ENCODE measurements at places on chromosomes 13 and 19.

DNA sequence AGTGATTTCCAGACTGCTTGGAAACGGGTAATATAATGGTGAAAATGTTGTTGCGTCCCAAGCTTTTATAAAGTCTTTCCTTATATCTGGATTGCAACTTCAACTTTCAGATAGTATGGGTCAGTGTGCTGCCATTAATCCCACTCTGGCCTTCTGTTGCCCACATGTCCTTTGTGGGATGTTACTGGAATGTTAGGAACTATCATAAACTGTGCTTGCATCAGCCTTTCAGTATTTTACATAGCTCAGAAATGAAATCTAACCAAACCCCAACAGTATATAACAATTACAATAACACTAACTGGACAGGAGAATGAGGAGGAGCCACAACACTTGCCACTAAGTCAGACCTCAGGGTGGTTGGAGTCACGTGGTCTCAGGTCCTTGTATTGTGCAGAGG is 78.9 kb downstream of the LNX2 start:
- no peak for DNase-seq

DNA sequence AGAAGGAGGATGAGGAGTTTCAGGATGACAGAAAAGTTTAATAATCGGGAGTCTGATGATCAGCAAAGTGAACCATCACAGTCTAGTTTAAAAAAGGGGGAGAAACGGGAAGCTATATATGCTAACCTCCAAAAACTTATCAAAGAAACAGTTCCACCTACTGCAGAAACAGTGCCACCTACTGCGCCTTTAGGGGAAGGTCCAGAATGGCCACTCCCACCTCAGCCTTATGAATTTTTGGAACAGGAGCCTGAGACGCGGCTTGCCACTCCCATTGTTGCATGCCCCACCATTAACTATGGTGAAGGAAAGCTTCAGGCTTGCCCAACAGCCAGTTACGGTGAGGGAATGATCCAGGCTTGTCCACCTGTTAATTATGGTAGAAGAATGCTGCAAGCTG is 929.0 kb downstream of the SLITRK6 start:
- DNase-seq: no peak

DNA sequence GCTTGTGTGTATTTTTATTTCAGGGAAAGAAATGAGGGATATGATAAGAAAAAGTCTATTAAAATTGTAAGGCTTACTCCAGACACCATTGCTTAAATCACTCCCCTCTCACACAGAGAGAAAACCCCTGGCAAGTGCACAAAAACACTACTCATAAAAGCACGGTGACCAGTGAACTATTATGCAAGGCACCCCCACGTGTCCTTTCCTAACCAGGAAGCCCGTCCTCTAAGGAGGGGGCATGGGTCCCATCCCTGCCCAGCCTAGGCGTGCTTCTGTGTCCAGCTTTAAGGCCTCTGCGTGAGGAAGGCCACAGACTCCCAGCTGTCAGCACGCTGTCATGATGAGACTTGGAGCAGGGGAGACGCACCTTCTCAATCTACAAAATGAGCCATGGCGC is 83.5 kb downstream of the SLC7A1 start:
- DNase-seq: no peak

DNA sequence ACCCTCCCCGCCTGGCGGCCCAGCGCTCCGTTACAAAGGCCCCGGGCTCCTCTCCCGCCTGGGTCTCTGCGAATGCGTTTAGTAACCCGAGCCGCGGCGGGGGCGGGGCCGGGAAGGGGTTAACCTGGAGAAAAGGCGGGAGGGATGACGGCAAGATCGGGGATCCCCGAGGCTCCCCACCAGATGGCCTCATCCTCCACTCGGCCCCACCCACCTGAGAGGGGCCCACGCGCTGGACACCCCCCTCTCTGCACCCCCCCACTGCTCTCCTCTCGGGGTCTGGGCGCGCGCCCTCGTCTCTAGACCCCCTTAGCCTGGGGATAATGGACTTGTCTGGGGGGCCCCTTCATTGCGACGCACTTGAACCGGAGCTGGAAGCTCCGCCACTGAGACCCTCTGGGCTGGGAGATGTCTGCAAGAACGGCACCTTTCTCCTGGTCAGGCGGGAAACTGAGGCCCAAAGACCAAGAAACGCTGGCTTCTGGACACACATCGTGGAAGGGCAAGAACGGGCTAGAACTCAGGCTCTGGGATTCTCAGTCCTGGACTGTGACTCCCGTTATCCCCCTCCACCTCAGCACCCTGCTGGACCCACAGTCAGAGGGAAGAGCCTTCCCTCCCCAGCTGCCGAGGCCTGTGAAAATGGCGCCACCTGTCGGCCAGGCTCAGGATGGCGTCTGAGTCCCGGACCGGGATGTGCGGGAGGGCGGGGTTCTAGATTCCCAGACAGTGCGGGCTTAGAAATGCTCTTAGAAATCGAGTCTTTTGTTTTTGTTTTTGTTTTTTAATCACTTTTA is 2.9 kb upstream of the LTBP4 start:
- peak; percentile 67 for DNase-seq

DNA sequence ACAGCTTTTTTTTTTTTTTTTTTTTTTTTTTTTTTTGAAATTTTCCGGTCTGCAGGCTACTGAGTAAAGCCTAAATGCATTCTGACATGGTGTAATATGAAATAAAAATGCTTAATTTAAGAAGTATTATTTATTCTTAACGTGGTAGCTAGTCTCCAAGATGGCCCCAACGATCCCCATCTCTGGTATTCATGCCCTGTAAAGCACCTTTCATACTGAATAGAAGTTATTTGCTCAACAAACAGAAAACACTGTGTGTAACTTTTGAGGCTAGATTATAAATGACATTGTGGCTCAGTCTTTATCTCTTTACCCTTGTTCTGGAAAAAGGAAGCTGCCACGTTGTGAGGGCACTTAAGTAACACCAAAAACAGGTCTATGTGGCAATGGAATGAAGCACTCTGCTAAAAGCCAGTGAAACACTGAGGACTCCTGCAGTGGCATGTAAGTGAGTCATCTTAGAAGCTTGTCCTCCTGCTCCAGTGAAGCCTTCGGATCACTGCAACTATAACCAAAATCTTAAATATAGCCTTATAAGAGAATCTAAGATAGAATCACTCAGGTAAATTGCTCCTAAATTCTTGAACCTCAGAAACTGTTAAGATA is 128.7 kb downstream of the UGGT2 start:
- peak; percentile 29 for DNase-seq

GRCh38 chr13:45142440-45143345 is 22.4 kb downstream of the GTF2F2 start:
- DNase-seq: no peak

DNA sequence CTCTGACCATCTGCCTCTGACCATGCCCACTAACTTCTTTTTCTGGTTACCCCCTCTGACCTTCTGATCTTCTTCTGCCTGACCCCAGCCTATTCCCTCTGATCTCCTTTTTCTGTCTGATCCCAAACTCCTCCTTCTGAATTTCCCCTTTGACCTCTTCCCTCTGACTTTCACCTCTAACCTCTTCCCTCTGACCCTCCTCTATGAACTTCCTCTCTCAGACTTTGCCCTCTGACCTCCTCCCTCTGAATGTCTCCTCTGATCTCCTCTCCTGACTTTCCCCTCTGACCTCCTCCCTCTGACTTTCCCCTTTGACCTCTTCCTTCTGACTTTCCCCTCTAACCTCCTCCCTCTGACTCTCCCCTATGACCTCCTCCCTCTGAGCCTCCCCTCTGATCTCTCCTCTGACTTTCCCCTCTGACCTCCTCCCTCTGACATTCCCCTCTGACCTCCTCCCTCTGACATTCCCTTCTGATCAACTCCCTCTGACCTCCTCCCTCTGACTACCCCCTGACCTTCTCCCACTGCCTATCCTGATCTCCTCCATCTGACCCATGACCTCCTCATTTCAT is 3.5 kb downstream of the COL5A3 start:
- DNase-seq: no peak

- DNase-seq: no peak
These were observed 117.6 kb upstream of the SPRY2 start for GRCh38 chr13:80458543-80458942.

GRCh38 chr13:98800078-98800477 is 47.6 kb upstream of the SLC15A1 start:
- DNase-seq: no peak

DNA sequence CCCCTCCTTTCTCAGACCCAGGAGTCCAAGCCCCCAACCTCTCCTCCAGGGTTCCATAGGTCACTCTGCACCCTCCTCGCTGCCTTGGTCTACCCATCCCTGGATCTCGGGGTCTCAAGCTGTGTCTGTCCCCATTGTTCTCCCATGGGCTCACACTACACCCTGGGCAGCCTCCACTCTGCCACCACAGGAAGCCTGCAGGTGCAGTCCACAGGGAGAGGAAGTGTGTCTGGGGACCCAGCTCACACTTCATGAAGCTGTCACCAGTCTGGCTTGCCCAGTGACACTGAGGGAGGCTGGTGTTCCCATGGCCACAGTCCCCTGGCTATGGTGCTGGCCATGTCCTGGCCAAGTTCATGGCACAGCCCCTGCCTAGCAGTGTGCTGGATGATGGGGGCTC is 5.3 kb downstream of the NECTIN2 start:
- no peak for DNase-seq

GRCh38 chr13:27635266-27635665 is 13.6 kb downstream of the POLR1D start:
- DNase-seq: no peak

- no peak for DNase-seq
These were observed 153.1 kb downstream of the LACC1 start for GRCh38 chr13:44032802-44033201.

- no peak for DNase-seq
These were observed 79.8 kb upstream of the WASF3 start for GRCh38 chr13:26477681-26478080.

GRCh38 chr13:105764486-105764885 is 771.0 kb downstream of the EFNB2 start:
- DNase-seq: no peak

DNA sequence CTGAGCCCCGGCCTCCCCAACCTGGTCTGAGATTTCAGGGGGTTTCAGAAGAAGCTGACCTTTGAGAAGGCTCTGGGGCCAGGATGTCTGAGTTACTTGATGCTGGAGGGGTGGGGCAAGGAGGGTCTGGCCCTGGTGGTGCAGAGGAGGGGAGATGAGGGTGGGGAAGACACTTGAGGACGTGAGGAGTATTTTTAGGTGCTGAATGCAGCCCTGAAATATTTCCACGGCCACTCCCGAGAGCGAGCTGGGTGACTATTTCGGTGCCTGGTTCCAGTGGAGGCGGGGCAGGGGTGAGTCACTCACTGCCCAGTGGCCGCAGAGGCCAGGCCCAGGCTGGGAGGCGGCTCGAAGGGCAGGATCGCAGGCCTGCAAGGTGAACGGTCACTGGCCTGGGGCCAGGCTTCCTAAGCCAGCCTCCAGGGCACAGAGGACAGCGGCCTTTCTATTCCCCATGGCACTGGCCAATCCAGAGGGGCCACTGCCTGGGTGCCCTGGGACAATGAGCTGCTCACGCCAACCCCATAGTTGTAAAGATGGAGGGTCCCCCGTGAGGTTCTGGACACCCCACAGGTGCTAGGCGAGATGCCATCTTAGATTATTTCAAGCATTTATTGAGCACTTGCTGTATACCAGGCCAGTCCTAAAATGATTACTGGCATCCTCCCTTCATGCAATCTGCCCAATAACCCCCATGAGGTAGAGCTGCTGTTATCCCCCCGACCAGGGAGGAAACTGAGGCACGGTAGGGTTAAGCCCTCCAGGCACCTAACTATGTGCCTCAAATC is 19.7 kb upstream of the JUND start:
- DNase-seq: peak; percentile 52

DNA sequence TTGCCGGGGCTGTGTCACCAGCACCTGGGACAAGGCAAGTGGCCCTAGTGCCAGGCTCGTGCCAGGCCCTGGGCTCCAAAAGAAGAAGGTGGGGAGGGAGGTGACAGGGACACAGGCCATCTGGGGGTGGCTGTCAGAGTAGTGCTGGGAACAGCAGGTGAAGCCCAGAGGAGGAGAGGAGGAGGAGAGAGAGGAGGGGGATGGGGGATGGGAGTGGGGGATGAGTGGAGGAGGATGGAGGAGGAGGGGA is 18.7 kb downstream of the LSM4 start:
- no peak for DNase-seq

DNA sequence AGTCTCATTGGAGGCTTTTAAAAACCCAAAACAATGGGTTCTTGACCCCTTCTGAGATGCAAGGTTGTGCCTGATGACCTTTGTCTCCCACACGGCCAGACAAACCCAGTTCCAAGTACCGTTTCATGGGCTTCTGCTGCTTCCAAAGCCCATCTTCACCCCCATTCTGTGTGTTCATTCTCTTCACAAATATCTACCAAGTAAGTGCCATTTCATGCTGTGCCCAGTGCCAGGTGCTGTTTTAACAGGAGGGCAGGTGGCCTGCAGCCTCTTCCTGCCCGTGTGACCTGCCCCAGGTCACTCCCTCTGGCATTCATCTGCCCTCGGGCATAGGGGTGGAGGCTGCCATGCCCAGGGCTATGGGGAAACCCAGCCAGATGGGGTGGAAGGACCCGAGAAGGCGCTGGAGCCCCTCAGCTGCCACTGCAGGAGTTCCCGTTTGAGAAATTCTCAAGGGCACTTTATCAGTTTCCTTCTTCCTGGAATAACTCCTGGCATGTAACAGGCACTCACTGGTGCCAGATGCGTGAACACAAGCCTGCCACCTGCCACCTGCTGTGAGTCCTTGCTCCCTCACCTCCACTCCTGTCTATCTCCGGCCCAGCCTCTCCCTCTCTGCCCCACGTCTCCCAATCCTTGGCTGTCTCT is 12.5 kb downstream of the CAPN12 start:
- no peak for DNase-seq

GRCh38 chr19:19140476-19140875 is 2.2 kb upstream of the TMEM161A start:
- no peak for DNase-seq

DNA sequence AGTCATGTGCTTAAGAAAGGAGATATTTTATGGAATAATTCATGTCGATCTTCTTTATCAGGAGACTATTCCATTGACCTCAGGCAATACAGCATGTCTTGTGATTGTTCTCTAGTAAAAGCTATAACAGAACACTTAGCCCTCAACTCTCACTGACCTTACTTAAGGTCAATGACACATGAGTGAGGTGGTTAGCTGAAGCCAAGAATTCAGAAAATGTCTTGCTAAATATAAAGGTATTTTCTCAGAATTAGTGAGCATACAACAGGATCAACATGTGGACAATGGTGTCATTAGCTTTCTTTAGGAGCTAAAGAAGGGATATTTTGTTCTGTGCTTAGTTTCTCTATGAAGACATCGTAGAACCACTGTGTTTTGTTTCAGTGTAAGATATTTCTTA is 1730.4 kb upstream of the SLC10A2 start:
- no peak for DNase-seq

GRCh38 chr13:52405767-52406494 is at the start of gene THSD1:
Gene THSD1, minus strand, starts transcription at chr13:52406172. Its CDS starts 3,572 bp downstream, at chr13:52402600.
- peak; percentile 73 for DNase-seq

- peak; percentile 71 for DNase-seq
These were observed 511 bp downstream of the GARRE1 start for GRCh38 chr19:34254698-34255432.

GRCh38 chr19:28283592-28283991 is 929.4 kb downstream of the UQCRFS1 start:
- DNase-seq: no peak

GRCh38 chr13:83620530-83621220 is 261.6 kb downstream of the SLITRK1 start:
- DNase-seq: no peak

GRCh38 chr13:112894673-112895481 is 74.1 kb upstream of the MCF2L start:
- peak; percentile 75 for DNase-seq

GRCh38 chr13:42649831-42650230 is 75.9 kb downstream of the TNFSF11 start:
- no peak for DNase-seq

Measured in iPS-NIHi11 (cell line).